ENCODE measurements at places on chromosomes 3 and 15.

- no peak for DNase-seq
Observed at GRCh38 chr15:62940093-62940754, 102.3 kb upstream of the TPM1 start.

GRCh38 chr15:22952796-22953579, 27.2 kb downstream of the CYFIP1 start:
- DNase-seq: no peak

GRCh38 chr3:42438758-42439157, 28.3 kb upstream of the LYZL4 start:
- no peak for DNase-seq

GRCh38 chr3:119598410-119599098, 869 bp downstream of the PLA1A start:
- no peak for DNase-seq

GRCh38 chr3:188664795-188665194, 507.0 kb upstream of the TPRG1 start:
- DNase-seq: peak; percentile 9

GRCh38 chr15:51731549-51732267, 5.7 kb downstream of the LYSMD2 start:
- no peak for DNase-seq

- no peak for DNase-seq
Observed at GRCh38 chr3:127750226-127751031, 71.9 kb downstream of the MGLL start.

GRCh38 chr3:146574173-146574572, 29.8 kb upstream of the PLSCR1 start:
- DNase-seq: no peak

DNA sequence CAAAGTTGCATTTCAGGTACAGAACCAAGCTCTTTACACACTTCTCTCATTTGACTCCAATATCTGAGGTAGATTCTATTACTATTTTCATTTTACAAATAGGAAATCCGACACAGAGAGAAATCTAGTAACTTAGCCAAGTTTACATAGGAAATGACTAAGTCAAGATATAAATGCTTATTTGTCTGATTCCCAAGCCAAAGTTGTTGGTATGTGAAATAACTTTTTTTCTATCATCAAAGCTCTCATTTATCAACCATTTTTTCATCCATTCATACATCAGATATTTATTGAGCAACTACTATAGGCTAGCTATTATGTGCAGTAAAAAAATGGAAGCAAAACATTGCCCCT, 89.2 kb upstream of the MITF start:
- no peak for DNase-seq

- DNase-seq: no peak
Observed at GRCh38 chr15:64982472-64982871, 7.2 kb downstream of the SPG21 start.

DNA sequence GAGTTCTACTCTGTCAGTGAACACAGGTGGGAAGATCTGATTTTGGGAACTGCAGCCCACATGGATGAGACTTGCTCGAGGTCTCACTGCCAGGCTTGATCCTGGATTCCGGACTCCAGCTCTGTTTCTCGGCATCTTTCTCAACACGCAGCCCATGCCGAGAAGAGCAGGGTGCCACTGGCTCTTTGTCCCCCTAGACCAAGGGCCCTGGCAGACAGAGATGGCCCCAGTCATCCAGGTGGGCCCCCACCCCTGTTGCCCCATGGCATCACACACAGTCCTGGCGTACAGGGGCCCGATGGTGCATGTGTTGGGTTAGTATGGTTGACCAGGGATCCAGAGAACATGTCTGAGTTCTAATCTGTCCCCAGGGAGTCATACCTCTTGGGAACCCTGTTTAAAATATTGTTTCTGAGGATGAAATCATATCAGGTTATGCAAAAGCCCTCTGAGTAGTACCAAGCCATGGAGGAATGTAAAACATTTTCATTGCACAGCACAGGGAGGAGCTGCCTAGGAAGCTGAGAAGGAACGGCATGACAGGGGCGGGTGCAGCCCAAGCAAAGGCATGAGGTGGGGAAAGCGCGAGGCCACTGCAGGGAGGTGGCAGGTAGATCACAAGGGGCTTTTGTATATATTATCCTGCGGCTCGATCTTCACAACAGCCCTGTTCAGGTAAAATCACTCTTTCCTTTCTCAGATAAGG, 320.6 kb downstream of the UACA start:
- DNase-seq: no peak

GRCh38 chr3:164470471-164470870, 607.8 kb downstream of the SI start:
- DNase-seq: no peak

DNA sequence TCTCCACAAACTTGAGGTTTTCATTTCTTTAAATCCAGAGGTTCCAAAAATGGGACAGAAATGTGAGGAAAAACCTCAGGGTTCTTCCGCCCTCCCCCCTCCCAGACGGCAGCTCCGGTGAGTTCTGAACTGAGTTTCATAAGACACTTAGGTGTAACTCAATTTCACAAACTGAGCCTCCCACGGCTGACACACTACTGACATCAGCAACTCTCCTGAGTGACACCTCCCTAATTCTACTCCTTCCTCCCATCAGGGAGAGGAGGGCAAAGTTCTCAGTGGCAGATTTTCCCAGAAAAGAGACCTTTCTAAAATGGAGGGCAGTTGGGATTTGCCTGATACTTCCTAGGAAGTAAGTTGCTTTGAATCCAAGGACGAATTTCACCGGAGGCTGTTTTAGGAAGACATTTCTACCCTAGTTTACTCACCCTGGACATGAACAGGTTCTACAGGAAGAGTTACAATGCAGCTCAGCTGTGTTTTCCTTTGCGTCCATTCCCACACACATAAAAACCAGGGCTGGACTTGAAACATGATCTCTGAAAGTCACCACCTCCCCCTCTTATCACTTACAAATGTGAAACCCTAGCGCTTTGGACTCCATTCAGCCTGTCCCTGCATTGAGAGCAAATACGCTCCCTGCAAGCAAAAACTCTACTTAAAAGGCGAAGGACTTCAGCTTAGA, 78.1 kb upstream of the LMOD3 start:
- peak; percentile 45 for DNase-seq

- no peak for DNase-seq
Observed at GRCh38 chr3:128748557-128748956, 22.6 kb downstream of the RAB7A start.

- DNase-seq: no peak
Observed at GRCh38 chr3:33122991-33123390, 9.2 kb downstream of the CRTAP start.

GRCh38 chr3:56919137-56919796, 117.5 kb upstream of the ARHGEF3 start:
- DNase-seq: no peak

DNA sequence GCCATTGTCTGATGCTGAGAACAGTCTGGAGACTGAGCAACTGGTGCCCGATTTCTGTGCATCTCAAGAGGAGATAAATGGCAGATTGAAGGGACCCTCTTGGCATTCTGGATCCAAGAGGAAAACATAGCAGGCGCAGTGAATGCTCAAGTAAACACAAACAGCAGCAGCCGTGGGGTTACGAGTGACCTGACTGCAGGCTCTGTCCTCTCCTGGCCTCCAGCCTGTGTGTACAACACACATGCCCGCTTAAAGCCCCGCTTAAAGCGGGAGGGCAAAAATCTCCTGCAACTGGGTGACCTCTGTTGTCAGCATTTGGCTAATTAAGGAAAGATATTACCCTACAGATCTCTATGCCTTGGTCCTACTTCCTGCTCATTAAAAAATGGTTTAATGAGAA, 120.5 kb downstream of the GREM1 start:
- DNase-seq: no peak

GRCh38 chr15:69002783-69003182, 11.7 kb upstream of the NOX5 start:
- DNase-seq: no peak

- DNase-seq: peak; percentile 61
Observed at GRCh38 chr15:83287541-83288027, 3.1 kb upstream of the BNC1 start.

DNA sequence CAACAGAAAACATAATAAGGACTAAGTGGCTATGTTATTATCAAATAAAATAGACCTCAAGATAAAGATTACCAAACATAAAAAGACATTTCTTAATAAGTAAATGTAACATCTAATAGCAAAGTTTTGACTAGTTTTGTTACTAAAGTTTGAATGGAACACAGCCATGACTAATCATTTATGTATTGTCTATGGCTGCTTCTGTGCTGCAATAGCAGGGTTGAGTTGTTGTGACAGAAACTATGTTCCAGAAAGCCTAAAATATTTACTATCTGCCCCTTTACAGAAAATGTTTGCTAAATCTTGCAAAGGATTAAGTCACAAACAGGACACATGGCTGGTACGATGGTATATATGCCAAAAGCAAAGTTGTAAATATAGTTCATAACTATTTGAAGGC, 37.9 kb upstream of the MYH15 start:
- DNase-seq: no peak

DNA sequence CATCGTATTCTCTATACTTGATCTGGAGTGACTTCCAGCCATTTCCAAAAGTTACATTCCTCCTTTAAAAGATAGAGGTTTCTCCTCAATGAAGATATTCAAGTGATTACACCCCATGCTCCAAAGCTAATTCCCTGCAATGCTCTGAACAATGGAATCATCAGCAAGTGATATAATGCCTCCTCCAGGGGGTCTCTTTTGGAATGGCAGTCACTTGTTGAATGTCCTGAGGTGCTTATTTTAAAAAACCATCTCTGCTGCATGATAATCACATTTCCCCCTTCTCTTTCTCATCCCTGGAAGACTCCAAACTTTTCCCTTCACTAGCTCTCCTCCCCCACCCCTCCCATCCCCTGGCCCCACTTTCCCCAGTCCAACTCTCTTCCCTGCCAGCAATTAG, 2.6 kb downstream of the LHFPL4 start:
- no peak for DNase-seq

- DNase-seq: no peak
Observed at GRCh38 chr3:20194793-20195460, 8.9 kb upstream of the SGO1 start.

DNA sequence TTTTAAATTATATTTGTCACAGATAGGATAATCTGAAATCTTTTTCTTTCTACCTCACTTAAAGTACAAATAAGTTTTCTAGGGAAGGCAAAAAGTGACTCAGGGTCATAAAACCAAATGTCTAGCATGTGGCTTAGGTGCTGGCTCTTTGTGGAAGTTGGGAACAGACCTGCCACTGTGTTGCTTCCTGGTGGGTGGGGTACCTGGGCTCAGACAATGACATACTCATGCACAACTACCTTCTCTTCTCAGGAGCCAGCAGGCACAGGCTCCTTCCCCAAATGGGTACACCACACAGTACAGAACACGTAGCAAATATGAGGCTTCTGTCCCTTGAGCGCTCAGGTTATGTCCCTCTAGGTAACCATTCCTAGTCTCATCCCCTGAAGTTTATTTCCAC, 40.1 kb upstream of the MUC13 start:
- DNase-seq: no peak

GRCh38 chr3:63228677-63229076, 49.4 kb upstream of the SYNPR start:
- peak; percentile 10 for DNase-seq

DNA sequence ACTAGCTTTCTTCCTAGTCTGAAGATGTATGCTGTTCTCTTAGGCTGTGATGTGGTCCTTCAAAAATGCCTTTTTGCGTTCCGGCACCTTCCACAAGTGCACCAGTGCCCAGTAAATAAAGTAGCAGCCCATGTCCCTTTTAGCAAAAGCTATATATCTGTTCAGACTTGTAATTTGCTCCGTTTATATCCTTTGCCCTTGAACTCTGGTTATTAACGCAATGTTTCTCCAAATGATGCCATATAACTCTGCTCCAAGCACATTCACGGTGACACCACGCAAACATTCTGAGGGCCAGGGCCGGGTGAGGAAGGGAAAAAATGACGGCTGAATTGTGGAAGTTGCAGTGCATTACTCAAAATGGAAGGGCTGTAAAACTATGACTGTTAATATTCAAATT, 1001.1 kb upstream of the NR2F2 start:
- no peak for DNase-seq

DNA sequence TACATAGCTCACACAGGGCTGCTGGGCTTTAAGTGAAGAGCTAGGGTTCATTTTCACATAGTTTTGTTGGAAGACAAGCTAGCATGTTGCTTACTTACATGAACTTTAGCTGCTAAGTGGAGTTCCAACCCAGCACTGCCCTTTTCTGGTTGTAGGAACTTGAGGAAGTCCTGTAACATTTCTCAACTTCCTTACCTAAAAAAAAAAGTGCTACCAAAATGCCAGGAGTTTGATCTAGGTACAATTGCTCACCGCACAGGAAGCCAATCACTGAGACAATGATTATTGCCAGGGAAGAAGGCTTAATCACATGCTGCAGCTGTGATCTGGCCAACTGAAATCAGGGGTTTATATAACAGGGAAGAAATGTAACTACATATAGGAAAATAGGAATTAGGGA, 52.8 kb downstream of the IL12A start:
- DNase-seq: no peak

DNA sequence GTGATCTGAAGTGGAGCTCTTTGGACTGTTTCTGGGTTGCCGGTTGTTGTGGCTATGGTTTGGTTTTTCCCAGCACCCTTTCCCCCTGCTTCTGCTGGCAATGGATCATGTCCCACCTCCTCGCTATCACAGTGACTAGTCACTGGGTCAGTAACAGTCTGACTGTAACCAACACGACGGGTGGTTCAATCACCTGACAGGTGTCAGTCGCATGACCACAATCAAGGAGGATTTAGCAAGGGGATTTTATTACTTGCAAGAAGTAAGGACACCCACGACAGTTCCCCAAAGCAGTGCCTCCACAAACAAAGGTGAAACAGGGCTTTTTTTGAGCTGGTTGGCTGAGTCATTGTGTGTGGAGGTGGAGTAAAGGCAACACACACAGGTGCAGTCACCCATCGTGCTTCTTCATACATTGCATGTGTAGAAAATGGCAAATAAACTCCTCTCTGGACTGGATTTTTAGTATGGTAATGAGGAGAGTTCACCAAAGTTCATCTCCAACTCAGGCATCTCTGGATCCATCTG, 58.8 kb upstream of the FAM3D start:
- DNase-seq: no peak

GRCh38 chr15:67179411-67179995, 75.0 kb downstream of the AAGAB start:
- DNase-seq: no peak

- no peak for DNase-seq
Observed at GRCh38 chr3:78337801-78338211, 1297.9 kb downstream of the ROBO2 start.
